ENCODE measurements at places on chromosomes 2 and 18. TPM values are rescaled to one million over a fixed set of nuclear protein-coding genes. Genes with fewer than 3 reads are reported as not detected.

GRCh38 chr2:187783446-187783845, 229.2 kb upstream of the TFPI start:
- no peak overlapping the region for H3K27ac ChIP-seq
- H3K4me1 ChIP-seq = no peaks in the 10 kb centered on the region
- H3K27me3 ChIP-seq = no peaks in the 10 kb centered on the region
- no peak overlapping the region for H3K4me3 ChIP-seq

GRCh38 chr18:39624961-39625360, 2059.4 kb upstream of the CELF4 start:
- H3K27me3 ChIP-seq = no peaks in the 10 kb centered on the region
- no peak overlapping the region for H3K27ac ChIP-seq
- H3K4me1 ChIP-seq = no peaks in the 10 kb centered on the region
- no peak for DNase-seq

- H3K4me3 ChIP-seq = no peak overlapping the region
- H3K36me3 ChIP-seq = no peaks in the 10 kb centered on the region
- H3K4me1 ChIP-seq = peaks cover 7% of the 10 kb centered on the region
- no peak overlapping the region for H3K27ac ChIP-seq
These were observed 92.4 kb upstream of the COPS8 start for GRCh38 chr2:236993286-236993685.

BOLL gene
- total RNA-seq = not detected

DNA sequence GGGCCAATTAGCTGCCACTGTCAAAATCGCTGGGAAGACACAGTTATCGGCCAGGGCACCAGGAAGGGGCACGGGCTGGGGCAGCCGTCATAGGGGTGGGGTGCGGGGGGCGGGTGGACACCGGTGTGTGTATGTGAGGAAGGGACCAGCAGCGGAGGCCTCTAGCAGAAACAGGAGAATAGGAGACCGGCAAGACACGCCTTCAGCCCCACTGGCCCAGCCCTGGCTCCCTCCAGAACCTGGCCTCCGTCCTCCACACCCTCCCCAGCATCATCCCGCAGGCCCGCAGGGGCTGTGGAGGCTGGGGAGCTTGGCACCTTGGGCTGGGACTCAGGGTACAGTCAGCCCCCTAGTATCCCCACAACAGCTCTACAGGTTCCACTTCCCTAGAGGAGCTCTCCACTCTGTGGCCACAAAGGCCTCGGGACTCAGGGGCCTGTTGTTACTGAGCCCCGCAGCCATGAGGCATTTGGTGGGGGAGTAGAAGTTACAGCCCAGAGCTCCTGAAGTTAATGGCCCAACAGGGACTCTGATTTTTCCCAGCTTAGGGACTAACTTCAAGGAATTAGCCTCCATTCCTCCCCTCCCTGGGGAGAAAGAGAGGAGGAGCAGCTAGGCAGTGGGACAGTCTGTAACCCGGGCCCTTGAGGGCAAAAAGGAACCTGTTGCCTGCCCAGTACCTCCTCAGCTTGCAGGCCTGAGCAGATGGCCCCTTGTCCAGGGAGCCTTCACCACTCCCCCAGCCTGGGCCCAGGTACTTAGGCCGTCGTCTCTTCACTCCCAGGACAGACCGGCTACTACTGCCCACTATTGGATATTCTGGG, 19.9 kb downstream of the SH2D6 start:
- H3K4me3 ChIP-seq = peak overlapping the region; percentile 74
- H3K4me1 ChIP-seq = peaks cover 63% of the 10 kb centered on the region
- peak; percentile 86 for DNase-seq
- no peaks in the 10 kb centered on the region for H3K27me3 ChIP-seq
- H3K36me3 ChIP-seq = no peaks in the 10 kb centered on the region

FAM168B gene
- total RNA-seq = 48.9 TPM

DNA sequence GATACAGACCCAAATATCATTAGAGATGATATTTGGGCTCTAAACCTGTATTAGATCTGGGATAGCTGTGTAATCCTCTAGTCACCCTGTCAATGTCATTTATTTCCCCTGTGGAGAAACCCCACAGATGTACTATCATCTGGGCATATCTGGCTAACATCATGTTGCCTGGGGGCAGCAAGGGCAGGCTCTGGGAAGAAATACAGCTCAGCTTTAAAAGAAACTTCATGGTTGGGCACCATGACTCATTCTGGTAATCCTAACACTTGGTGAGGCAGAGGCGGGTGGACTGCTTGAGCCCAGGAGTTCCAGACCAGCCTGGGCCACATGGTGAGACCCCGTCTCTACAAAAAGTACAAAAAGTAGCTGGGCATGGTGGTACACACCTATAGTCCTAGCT, 282.5 kb downstream of the SLC8A1 start:
- no peaks in the 10 kb centered on the region for H3K36me3 ChIP-seq
- no peaks in the 10 kb centered on the region for H3K27me3 ChIP-seq
- no peaks in the 10 kb centered on the region for H3K4me1 ChIP-seq

- H3K4me1 ChIP-seq = peaks cover 83% of the 10 kb centered on the region
- H3K27me3 ChIP-seq = no peaks in the 10 kb centered on the region
- peak overlapping the region; percentile 71 for H3K27ac ChIP-seq
These were observed 10.4 kb downstream of the STK17B start for GRCh38 chr2:196160946-196161345.

CYP27A1 gene
- 20.5 TPM for total RNA-seq

DSG4 gene
- not detected for total RNA-seq

- no peaks in the 10 kb centered on the region for H3K27me3 ChIP-seq
- DNase-seq = no peak
- no peak overlapping the region for H3K4me3 ChIP-seq
- H3K4me1 ChIP-seq = no peaks in the 10 kb centered on the region
- H3K36me3 ChIP-seq = no peaks in the 10 kb centered on the region
These were observed 53.5 kb downstream of the ATP8B1 start for GRCh38 chr18:57749604-57749970.

FNDC4 gene
- total RNA-seq = 2.6 TPM

DNA sequence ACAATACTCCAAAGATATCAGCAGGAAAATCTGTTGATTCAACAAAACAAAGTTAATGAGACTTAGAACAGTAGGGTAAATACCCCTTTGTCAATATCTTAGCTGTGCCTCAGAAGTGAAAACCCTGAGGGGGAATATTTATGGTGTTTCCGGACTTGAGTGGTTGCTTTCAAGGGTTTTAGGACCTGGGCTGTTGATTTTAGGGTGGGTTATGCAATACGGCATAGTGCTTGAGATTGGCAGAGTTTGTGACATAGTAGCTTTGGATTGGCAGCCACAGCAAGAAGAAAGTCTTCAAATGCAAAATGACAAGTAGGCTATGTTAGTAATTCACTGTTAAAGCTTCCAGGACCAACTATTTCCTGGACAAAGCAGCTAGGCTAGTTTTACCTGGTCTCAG, 826.3 kb upstream of the CDH2 start:
- H3K27me3 ChIP-seq = no peaks in the 10 kb centered on the region
- H3K4me3 ChIP-seq = no peak overlapping the region
- no peaks in the 10 kb centered on the region for H3K36me3 ChIP-seq
- DNase-seq = no peak
- H3K27ac ChIP-seq = no peak overlapping the region

SP5 gene
- not detected for total RNA-seq

GRCh38 chr2:204453730-204454167, 91.5 kb upstream of the PARD3B start:
- H3K27ac ChIP-seq = no peak overlapping the region
- H3K4me3 ChIP-seq = no peak overlapping the region
- H3K36me3 ChIP-seq = no peaks in the 10 kb centered on the region
- peak; percentile 70 for DNase-seq

GRCh38 chr2:200661477-200661876, 75.7 kb downstream of the AOX1 start:
- H3K27ac ChIP-seq = no peak overlapping the region
- no peak for DNase-seq
- no peaks in the 10 kb centered on the region for H3K36me3 ChIP-seq
- no peaks in the 10 kb centered on the region for H3K4me1 ChIP-seq
- no peaks in the 10 kb centered on the region for H3K27me3 ChIP-seq

GRCh38 chr2:85840091-85840490, 48.7 kb downstream of the ST3GAL5 start:
- DNase-seq = no peak
- no peak overlapping the region for H3K27ac ChIP-seq
- no peak overlapping the region for H3K4me3 ChIP-seq
- H3K36me3 ChIP-seq = peaks cover 74% of the 10 kb centered on the region

- no peaks in the 10 kb centered on the region for H3K36me3 ChIP-seq
- H3K4me3 ChIP-seq = no peak overlapping the region
- no peak for DNase-seq
- H3K27me3 ChIP-seq = peaks cover 22% of the 10 kb centered on the region
- H3K27ac ChIP-seq = no peak overlapping the region
These were observed 33.3 kb upstream of the E2F6 start for GRCh38 chr2:11499081-11499743.

Measured in spleen (tissue), 13 donors.